Cerebellar cortex (tissue), 1 donor: ENCODE measurements at places on chromosomes 12 and 14.

DNA sequence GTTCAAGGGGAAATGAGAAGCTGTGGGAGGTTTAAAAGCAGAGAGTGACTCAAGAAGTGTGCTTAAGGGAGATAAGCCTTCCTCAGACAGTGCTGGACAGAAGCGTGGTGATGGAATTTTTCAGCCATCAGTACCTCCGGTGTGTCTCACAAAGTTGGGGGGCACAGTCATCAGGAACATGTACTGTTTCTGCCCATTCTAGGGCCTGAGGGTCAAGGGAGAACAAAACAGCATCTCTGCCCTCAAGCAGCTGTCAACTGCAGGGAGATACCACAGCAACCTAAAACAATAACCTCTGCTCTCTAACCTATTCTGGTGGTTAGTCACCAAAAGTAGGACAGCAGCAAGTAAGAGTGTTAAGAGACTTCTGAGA lies 2.0 kb upstream of the STON2 start:
- no peak for DNase-seq

DNA sequence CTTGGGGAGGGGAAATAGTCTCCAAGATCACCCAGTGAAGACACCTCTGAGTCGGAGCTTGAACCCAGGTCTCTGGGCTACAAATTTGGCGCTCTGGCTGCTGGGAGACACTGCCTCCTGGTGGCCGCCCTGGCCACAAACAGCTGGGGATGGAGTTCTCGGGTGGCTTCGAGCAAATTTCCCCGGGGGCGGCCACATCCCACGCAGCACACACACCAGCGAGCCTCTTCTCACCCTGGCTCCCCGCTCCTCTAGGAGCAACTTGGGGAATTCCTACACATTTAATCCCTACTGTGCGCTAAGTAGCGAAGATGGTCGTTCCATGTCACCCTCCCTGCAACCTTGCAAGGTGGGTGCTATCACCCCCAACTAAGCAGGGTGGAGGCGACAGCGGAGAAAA lies 66.2 kb upstream of the BEGAIN start:
- DNase-seq, result no peak

GRCh38 chr14:94423453-94424056 lies 29.0 kb downstream of the SERPINA11 start:
- peak; percentile 60 for DNase-seq

DNA sequence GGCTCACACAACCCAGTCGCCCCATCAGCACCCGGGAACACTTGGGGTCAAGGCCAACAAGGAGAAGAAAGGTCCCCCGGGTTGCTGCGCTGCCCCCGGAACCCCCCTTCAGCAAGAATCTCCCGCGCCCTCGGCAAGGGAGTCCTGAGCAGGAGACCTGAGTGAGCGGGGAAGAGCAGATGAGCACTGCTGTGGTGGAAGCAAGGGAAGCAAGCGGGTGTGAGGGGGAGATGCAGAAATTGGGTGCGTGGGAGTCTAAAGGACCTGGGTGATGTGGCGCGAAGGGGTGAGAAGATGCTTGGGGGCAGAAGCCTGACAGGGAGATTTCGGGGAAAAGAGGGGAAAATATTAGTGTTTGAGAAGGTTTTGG lies 105.5 kb upstream of the PRB2 start:
- no peak for DNase-seq

- no peak for DNase-seq
Observed at GRCh38 chr12:108076556-108076955, 52.5 kb upstream of the WSCD2 start.

DNA sequence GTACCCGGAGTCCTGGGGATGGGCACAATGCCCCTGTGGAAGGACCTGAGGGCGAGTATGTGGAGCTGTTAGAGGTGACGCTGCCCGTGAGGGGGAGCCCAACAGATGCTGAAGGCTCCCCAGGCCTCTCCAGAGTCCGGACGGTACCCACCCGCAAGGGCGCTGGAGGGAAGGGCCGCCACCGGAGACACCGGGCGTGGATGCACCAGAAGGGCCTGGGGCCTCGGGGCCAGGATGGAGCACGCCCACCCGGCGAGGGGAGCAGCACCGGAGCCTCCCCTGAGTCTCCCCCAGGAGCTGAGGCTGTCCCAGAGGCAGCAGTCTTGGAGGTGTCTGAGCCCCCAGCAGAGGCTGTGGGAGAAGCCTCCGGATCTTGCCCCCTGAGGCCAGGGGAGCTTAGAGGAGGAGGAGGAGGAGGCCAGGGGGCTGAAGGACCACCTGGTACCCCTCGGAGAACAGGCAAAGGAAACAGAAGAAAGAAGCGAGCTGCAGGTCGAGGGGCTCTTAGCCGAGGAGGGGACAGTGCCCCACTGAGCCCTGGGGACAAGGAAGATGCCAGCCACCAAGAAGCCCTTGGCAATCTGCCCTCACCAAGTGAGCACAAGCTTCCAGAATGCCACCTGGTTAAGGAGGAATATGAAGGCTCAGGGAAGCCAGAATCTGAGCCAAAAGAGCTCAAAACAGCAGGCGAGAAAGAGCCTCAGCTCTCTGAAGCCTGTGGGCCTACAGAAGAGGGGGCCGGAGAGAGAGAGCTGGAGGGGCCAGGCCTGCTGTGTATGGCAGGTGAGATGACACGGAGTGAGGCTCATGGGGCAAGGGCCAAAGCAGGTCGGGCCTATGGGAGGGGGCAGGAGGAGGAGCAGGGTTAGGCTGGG lies 4.5 kb downstream of the ARHGEF40 start:
- peak; percentile 72 for DNase-seq

GRCh38 chr14:51474854-51475253 lies 176.9 kb upstream of the FRMD6 start:
- no peak for DNase-seq

- DNase-seq, result no peak
Observed at GRCh38 chr12:517538-517937, 57.8 kb downstream of the B4GALNT3 start.

DNA sequence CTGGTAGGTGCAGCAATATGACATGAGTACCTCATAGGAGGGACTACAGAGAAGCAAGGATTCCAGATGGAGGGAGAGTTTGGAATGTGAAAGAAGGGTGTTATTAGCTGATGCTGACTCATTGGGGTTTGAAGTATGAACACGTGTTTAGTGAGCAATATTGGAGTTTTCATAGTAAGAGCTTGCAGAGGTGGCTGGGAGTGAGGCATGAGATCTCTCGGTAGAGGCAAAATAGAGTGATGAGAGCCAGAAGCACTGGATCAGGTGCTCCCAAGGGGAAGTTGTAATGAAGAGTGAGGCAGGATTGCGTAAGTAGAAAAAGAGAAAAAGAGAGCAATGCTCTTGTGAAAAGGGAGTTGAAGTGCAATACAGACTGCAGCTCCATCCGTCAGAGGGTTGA lies 42.1 kb downstream of the MGST1 start:
- no peak for DNase-seq

DNA sequence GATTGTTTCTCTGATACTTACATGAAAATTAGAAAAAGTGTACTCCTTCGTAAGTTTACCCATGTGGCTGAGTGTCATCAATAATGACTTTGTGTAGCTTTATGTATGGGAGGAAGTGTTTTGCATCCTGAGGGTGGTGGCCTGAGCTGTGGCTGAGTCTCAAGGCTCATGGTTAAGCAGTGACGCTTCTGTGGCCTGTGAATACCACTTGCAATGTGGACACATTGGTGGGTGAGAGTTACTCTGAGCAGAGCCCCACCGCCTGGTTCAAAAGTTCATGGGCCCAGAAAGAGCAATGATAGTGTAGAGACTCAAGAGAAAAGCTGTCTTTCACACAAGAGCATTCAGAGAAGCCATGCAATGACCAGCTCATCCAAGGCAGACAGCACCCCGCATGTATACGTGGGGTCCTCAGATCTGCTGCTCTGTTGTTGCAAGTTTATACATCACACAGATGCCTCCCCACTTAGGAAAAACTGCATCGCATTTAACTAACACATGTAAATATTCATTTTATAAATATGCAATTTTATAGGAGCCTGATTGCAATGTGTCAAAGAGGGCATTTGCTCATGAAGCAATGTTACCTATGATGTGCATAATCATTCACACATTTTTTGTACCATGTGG lies 55.1 kb upstream of the FRMD6 start:
- DNase-seq, result no peak

DNA sequence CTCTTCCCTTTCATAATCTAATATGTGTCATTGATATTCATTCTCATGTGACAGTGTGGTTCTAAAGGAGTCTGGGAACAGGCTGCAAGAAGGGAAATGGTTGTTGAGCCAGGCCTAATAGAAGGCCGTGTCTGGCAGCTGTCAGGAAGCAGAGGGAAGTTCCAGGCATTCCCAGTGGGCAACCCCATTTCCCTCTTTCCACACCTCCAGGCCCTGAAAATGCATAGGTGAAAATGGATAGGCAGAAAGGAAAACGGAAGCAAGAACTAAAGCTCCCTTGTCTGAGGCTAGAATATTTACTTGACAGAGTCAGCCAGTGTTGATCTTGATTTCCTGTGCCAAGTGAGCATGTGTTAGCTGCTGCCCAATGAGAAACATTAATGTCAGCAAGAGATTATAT lies 97.7 kb downstream of the PPM1A start:
- no peak for DNase-seq

DNA sequence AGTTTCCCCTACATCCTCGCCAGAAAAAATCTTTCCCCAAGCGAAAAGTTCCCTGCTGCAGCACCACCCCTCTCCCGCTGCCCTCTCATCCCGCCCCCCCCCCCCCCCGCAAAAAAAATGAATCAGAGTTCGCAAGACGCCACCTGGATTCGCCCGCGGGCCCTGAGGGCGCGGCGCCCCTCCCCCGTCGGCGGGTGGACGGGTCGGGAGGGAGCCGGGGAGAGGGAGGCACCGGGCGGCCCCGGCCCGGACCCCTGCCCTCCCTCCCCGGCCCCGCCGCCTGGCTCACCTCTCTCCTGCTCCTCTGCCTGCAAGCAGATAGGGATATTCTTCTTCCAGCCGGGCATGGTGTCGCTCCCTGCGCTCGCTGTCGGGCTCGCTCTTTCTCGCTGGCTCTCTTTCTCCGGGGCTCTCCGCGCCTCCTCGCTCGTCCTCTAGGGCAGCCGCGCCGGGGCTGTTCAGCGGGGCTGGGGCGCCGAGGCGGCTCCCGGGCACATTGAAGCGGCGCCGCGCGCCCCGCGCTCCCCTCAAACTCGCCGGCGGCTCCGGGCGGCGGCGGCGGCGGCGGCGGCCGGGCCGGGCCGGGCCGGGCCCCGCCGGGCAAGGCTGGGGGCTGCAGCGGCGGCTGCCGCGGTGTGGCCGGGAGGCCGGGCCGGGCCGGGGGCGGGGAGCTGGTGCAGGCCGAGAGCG lies 200.3 kb upstream of the CAND1 start:
- no peak for DNase-seq

DNA sequence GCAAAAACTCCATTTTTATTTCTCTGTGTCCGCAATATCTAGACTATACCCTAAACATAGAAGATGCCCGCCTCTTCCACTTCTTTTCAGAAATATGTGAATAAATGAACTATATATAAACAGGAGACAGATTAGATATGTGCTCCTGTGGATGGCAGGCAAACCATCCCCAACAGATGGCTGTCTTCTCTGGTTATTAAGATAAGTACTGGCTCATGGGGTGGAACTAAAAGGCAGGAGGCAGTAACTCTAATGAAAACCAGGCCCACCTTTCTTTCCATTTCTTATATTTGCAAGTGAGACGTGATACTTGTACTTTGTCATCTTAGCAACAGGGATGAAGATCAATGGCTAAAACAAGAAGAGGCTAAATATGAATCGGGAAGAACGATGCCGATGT lies 20.2 kb downstream of the E2F7 start:
- no peak for DNase-seq

GRCh38 chr12:77845831-77846230 lies 15.1 kb downstream of the NAV3 start:
- no peak for DNase-seq

DNA sequence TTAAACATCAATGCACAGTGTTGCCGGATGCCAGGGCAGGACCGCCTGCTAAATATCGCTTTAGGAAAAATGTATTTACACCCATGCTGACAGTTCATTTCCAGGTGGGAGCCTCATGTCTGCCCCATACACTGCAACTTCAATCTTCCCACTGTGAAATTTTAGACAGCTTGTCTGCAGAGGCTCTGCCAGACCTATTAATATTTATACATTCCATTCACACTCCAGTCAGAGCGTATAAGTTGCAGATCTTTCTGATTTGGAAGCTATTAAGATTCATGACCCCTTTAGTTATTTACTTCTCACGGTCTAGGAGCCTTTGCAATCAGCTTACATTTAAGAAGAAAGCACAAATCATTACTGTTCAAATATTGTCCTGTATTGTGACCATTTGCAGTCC lies 357.4 kb downstream of the ATP23 start:
- DNase-seq, result no peak

GRCh38 chr12:16103851-16104250 lies 173.6 kb downstream of the SLC15A5 start:
- DNase-seq, result no peak

DNA sequence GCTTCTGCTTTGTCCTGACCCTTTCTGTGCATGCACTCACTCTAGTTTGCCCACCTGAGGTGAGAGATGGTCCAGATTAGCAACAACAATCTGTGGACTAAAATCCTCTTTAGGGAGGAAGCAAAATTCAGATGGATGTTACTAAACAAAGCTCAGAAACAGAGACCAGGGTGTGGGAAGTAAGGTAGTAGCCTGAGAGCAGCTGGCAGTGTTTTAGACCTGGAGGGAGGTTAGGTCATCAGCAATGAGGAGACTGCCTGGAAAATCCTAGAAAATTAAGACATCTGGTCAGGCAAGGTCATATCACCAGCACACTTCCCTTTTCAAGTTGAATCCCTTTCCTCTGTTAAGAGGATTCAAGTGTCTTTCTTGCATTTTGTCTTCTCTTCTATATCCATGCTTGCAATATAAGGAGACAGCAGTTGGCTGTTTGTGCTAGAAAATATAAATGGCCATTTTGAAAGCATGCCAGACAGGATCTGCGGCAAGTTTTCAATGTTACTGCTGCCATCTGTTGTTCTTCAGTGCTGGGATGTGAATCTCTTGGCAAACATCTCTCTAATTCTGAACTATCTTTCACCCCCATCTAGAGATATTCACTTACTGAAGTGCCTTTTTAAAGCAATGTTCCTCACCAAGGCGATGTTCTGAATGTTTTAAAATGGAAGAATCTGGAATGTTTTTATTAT lies 266.4 kb downstream of the NAV3 start:
- DNase-seq, result peak; percentile 94

DNA sequence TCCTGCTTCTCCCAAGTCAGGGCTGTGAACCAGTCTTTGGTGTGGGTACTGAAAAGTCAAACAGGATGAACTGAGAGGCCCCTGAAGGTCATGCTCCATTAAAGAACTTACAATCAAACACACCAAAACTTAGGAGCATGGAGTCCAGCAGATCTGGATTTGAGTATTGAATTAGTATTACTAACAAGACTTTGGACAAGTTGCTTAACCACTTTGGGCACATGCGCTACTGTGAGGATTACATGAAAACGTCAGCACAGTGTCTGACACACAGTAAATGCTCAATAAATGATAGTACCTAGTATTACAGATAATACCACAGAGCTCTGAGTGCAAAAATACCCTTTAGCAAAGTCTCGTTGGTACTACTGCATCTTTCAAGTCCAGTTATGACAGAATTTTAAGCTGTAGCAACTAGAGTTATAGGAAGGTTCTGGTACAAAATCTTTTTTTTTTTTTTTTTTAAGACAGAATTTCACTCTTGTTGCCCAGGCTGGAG lies 23.2 kb downstream of the TIMELESS start:
- DNase-seq, result no peak
